ENCODE measurements at places on chromosomes 1 and 21.

- no peak for DNase-seq
These were observed 80.8 kb downstream of the MATN1 start for GRCh38 chr1:30642391-30643120.

DNA sequence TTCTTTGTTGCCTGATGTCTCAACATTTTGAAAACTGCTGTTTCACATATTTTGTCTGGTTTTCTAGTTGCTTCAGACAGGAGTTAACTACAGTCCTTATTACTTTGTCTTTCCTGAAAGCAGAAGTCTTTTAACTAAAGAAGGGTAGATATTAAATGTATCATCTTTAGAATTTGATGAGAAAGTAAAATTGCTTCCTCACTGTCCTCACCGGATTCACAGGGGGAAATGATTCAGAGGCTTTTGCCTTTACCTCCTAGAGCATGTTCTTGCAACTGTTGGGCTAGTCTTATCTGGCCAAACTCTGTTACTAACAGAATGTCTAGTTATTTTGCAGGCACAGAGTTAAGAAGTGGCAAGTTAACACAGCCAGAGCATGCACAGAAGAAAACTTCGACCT lies 107.2 kb upstream of the VAV3 start:
- DNase-seq, result no peak

- no peak for DNase-seq
These were observed 23.4 kb upstream of the TSHB start for GRCh38 chr1:115006191-115006590.

DNA sequence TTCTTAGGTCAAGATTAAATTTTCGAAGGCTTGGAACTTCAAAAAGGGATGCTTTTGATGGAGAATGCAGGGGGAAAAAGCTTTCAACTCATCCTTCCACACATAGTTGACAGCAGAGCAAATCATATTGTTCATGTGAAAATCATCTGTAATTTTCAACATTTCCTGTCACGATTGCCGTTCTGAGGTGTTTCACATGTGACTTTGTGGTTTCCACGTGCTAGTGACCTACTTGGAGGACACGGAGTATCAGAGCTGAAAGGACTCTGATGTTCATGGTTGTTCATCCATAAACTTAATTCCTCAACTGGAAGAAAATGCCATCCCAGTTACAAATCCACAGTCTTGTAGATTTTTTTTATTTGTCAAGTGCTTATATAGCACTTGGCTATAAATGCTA lies 79.1 kb downstream of the ZP4 start:
- DNase-seq, result no peak

- no peak for DNase-seq
These were observed 206.8 kb downstream of the ST6GALNAC3 start for GRCh38 chr1:76281306-76281705.

- DNase-seq, result no peak
These were observed 18.8 kb downstream of the TMPRSS15 start for GRCh38 chr21:18384771-18385170.

- no peak for DNase-seq
These were observed 9.3 kb downstream of the MIA3 start for GRCh38 chr1:222627232-222627631.

GRCh38 chr1:43981636-43982035 lies 2.6 kb downstream of the B4GALT2 start:
- DNase-seq, result no peak

DNA sequence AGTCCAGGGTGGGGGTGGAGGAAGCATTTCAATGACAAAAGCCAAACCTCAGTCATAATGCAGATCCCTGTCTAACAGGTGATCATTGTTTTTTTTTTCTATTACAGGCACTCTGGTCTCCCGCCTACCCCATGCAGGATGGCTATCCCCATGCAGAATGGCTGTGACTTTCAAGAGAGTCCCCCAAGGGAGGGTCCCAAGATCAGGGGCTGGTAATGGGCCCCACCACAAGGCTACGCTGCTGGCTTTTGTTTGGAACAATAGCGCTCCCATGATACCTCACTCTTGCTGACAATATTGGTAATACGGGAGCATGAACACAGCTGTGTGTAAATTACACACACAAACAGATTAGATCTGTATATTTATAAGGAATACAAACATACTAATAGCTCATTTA lies 119.4 kb downstream of the SLC45A1 start:
- no peak for DNase-seq

GRCh38 chr1:154607106-154607608 lies 829 bp downstream of the ADAR start:
- DNase-seq, result no peak

DNA sequence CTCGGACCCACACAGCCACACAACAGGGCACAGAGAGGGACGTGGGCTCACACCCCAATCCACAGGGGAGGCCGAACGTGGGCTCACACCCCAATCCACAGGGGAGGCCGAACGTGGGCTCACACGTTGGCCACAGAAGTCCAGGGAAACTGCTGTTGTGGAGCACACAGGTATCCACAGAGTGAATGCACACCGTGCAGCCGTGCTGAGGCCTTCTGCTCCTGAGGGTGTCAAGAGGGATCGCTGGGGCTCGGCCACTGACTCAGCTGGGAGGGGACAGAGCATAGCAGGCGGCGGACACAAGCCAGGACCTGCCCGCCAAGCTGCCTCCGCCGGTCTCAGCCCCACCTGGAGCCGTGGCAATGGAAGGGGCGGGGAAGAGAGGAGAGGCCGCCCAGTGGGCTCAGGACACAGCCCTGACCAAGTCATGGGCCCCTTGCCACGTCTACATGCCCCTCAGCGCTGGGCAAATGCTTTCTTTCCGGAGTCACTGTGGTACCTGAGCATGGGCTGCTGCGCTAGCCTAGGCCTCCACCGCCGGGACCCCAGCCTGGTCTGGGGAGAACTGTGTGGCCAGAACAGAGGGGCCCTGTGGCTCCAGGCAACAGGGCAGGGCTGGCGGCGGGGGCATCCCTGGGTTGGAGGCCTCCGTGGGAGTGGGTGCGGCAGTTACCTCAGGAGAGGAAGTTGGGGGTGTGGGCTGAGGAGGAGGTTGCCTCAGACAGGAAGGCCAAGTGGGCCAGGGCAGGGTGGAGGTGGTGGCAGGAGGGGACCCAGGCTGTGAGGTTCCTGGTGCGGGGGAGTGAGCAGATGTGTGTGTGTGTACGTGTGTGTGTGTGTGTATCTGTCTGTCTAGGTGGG lies 1.2 kb downstream of the SYTL1 start:
- no peak for DNase-seq

GRCh38 chr1:11541956-11542355 lies 63.0 kb downstream of the DISP3 start:
- no peak for DNase-seq

GRCh38 chr1:77378723-77379535 lies 97.1 kb downstream of the AK5 start:
- DNase-seq, result no peak

DNA sequence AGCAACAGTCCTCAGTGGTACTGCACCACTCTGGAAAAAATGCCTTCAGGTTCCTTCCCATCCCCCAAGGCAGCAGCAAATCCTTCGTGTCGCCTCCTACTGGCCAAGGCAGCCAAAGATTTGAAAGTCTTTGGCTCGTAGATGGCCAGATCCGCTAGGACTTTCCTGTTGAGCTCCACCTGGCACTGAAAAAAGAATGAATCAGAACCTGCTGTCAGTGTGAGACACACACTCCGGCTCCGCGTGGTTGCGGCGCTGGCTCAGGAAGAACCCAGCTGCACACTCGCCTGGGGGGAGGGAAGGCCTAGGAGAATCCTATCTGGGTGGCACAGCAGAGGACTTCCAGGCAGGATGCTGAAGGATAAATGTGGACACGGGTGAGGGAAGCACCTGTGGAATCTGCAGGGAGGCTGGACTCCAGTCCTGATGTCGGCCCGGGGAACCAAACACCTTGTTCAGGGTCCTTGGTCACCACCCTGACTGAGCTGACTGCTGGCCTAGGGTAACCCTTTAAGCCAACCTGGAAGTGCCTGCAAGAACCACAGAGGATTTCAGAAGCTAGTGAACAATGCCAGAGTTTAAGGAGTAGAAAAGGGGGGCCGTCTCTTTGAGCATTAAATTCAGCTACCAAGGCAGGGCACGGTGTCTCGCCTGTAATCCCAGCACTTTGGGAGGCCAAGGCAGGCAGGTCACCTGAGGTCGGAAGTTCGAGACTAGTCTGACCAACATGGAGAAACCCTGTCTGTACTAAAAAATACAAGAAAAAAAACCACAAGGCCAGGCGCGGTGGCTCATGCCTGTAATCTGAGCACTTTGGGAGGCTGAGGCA lies 3.2 kb upstream of the CCNL2 start:
- no peak for DNase-seq

DNA sequence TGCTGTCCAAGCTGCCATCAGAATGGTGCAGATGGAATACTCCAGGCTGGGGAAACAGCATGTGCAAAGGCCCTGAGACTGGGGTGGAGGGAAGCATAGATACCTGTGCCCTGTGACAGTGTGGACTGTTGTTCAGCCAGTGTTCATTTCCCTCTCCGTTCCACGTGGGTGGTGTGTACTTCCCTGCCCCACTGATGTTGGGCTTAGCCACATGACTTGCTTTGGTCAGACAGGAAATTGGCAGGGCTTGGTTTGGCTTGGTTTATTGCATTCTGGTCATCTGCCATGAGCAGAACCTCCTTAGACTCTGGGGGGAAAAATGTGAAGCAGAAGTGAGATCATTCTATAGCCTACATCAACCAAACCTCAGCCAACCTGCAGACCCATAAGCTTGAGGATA lies 102.4 kb upstream of the IGSF21 start:
- no peak for DNase-seq

- DNase-seq, result no peak
These were observed 188.0 kb downstream of the RERE start for GRCh38 chr1:8629241-8630091.

GRCh38 chr1:204092632-204093420 lies 19.9 kb downstream of the SOX13 start:
- no peak for DNase-seq

DNA sequence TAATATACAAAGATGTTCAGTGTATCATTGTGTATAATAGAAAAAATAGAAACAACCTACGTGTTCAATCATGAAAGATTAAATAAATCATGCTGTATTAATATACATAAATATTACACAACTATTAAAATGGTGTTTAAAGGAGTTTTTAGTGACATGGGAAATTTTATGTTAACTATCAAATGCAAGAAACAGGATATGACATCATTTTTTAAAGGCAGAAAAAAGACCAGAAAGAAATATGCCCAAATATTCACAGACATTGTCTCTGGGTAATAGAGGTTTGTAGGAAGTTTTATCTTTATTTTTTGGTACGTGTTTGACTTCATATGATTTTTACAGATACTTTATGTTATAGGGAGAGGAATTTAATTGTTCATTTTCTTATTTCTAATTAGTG lies 34.0 kb downstream of the NPHS2 start:
- no peak for DNase-seq

DNA sequence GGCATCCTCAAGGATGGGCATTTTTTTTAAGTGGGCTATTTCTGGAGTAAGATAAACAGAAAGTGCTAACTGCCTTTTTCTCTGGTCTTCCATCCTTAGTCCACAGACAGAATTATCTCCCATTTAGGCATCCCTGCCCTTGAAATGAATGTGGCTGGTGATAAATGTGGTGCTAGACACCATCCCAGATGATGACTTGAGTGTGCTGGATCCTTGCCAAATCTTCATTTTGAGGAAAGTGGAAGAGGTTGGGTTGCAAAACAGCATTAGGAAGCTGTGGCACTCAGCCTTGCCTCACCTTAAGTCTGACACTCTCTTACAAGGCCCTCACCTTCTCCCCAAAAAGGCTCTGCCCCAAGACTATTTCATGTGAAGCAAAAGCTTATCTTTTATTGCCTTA lies 19.2 kb downstream of the MAB21L3 start:
- DNase-seq, result no peak

GRCh38 chr1:224831501-224831900 lies 98.0 kb upstream of the DNAH14 start:
- no peak for DNase-seq

DNA sequence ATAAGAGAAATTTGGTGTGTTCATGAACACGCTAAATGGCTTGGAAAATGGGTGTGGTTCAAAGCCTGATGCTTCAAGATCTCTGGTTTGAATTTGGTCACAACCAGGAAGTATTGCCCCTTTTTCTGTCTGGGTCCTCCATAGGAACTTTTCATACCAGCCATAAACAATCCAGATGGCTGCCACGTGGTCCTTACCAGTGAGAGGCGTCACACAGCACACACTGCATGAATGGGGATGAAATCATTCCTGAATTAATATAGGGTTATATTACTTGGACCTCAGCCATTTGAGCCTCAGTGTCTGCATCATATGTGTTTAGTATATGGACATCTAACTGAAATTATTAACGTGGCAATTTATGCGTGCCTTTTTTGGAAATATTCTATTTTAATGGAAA lies 64.0 kb downstream of the PRRX1 start:
- DNase-seq, result no peak

DNA sequence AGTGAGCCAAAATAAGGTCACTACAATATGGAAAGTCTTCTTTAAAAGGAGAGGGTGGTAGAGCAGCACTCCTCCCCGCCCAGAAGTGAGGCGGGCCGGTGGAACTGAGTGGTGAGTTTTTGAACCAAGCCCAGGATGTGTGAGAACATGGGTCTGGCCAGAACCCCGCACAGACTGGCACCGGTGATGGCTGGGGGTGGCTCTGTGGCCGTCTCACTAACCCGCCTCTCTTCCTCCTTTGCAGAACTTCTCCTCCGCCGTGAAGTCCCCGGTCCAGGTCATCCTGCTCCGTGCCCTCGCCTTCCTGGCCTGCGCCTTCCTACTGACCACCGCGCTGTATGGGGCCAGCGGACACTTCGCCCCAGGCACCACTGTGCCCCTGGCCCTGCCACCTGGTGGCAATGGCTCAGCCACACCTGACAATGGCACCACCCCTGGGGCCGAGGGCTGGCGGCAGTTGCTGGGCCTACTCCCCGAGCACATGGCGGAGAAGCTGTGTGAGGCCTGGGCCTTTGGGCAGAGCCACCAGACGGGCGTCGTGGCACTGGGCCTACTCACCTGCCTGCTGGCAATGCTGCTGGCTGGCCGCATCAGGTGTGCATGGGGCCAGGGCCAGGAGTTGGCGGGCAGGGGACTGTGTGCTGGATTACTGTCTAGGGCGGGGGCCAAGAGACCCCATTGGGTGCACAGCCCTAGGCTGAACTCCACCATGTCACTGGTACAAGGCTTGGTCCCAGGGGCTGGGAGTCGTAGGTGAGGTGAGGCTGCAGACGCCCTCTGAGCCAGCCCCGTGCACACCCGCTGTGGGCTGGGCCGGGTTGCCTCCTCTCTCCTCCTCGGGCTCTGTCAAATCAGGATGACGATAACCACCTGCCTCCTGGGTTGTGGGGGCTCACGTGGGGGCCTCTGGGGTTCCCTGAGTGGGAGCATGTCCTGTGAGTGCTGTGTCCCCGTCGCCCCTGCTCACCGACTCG lies 12.4 kb downstream of the TMEM201 start:
- DNase-seq, result no peak

GRCh38 chr21:32733990-32734613 lies 6.3 kb upstream of the SYNJ1 start:
- no peak for DNase-seq

GRCh38 chr1:218760601-218761570 lies 412.8 kb upstream of the LYPLAL1 start:
- no peak for DNase-seq

GRCh38 chr1:99529002-99529401 lies 116.9 kb upstream of the PALMD start:
- DNase-seq, result no peak
